GF-D8 (cell line): ENCODE measurements at places on chromosomes 11 and 22.

DNA sequence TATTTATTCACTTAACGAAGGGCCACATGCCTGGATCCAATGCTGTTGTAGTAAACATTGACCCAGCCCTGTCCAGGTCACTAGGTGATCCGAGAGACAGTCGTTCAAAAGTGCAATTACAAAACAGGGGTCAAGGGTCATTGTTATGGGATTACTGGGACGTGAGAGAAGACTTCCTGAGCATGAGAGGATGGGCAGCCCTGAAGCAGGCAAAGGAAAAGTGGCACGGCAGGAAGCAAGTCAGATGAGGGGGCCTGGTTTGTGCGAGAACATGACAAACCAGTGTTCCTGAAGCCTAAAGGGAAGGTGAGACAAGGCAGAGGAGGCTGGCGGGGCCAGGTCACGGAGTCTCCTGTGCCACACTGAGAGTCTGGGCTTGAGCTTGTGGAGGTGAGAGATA, 15.8 kb upstream of the MMP20 start:
- DNase-seq: no peak

DNA sequence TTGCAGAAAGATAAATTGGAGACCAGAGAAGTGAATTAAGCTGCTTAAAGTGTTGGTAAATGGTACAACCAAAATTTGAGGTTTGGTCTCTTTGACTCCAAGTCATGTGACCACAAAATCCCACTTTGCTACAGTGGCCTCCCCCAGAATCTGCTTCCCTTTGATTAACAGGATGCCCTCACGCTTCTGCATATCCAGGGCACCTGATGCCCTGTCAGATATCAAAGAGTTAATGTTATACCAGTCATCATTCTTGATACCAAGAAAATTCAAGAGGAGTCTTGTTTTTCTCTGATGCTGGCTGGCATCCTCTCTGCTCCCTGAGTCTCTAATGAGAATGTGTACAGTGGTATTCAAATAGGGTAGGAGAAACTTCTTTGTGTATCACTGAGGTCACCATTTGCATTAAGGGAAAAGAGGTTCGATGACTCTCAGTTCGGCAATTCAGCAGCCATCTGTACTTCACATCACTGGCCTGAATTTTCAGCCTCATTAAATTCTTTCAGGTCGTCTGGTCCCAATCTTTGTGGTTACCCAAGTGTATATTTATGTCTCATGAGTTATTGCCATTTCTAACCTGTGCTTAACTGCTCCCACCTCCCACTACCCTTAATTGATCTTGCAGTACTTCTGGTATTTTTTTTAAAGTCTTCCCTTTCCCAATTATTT, 73.9 kb downstream of the BDNF start:
- DNase-seq: no peak

DNA sequence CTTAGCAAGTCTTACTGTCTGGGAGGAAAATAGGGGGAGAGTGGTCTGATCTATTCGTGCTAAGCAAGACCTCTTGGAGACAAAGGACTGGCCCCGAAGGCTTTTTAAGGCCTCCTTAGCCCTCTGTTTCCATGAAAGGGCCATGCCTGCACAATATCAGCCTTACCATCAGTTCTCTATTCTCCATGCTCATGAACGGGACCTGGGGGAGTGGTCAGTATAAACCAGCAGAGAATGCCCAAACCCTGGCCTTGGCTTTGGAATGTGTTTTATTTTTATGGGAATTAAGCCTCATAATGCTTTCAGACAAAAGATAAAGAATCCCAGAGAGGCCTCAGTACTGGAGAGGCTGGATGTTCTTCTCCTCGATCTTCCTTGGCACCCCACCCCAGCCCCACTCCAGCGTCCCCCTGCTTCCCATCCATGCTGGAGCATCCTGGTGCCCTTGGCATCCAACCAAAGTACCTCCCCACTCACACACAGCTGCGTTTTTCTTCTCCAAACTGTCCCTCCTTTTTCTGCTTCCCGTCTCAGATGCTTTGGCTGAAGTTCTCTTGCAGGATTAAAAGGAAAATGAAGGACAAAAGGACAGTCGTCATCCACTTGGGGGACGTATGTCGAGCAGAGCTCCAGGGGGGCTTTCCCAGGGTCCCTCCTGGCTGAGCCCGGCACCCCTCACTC, 18.6 kb downstream of the FXYD6 start:
- DNase-seq: no peak

- DNase-seq: no peak
Observed at GRCh38 chr11:108324587-108324986, 101.7 kb downstream of the ATM start.

- DNase-seq: no peak
Observed at GRCh38 chr22:29795663-29796062, 28.5 kb downstream of the UQCR10 start.

GRCh38 chr22:25021409-25021808, 68.9 kb downstream of the KIAA1671 start:
- no peak for DNase-seq

DNA sequence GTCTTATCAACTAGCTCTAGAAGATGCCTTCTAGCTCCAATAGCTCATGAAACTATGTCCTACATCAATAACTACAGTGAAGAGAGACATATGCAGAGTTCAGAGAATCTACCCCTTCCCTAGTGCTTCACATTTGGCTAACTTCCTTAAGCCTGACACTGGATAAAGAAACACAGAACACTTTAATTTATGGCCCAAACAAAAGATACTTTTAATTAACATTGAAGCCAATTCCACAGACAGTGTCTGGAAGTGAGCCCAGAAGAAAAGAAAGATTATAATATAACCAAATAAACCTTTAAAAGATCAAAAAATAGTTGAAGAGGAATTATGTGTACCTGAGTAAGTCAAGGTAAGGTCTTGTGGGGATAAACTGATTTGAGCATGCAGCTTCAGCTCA, 255.2 kb downstream of the C11orf87 start:
- no peak for DNase-seq

DNA sequence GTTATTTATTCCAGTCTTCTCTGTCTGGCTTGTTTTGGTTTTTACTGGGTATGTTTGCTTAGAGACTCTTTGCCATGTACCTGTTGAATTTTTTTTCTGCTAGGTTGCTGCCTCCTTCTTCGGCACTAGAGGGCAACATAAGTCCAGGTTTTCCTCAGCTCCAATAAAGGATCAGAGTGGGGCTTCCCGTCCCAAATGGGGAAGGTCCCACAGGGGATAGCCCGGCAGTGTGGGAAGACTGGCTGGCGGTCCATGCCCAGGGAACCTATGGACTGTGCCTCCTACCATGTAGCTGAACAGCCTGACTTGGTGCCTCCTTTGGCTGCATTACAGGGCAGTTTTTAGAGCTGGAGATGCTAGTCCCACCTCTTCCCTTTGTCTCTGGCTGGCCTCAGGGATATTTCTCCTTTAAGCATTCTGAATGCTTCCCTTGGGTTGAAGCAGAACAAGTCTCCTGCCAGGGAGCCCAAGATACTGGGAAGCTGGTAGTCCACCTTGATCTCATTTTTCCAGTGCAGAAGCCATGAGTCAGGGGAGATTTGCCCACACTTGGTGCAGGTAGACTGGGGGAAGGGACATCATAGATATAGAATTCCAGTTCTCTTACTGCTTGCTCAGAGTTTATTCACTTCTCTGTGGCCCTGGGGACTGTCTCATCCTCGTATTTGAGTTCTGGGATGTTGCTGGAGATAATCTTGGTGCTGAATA, 60.2 kb downstream of the BRD1 start:
- peak; percentile 15 for DNase-seq

DNA sequence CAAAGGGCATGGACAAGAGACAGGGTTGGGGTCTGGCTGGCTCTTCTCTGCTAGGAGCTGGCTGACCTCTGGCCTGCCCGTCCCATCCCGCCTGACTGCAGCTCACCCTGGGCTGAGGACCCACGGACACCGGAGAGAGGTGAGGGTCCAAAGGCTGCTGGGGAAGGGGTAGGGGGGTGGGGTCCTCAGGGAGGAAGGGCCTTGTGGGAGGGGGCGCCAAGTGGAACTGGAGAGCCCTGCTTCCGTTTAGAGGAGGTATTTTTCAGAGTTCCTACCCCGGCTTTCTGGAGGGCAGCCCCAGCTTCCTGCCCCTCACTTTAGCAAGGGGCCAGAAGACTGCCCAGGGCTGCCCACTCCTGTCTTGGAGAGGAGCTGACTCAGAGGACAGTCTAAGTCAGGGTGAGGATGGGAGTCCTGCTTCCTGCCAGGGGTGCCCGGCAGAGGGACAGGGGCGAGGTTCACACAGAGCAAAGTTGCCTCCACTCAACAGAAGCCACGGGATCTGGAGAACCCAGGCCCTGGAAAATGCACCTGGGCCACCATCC, 7.1 kb downstream of the LARGE2 start:
- DNase-seq: no peak

GRCh38 chr22:41505511-41506220, 36.7 kb downstream of the ACO2 start:
- no peak for DNase-seq

- DNase-seq: no peak
Observed at GRCh38 chr11:69646493-69647389, 5.8 kb downstream of the CCND1 start.

GRCh38 chr11:132421555-132421954, 1051.1 kb downstream of the NTM start:
- DNase-seq: no peak

DNA sequence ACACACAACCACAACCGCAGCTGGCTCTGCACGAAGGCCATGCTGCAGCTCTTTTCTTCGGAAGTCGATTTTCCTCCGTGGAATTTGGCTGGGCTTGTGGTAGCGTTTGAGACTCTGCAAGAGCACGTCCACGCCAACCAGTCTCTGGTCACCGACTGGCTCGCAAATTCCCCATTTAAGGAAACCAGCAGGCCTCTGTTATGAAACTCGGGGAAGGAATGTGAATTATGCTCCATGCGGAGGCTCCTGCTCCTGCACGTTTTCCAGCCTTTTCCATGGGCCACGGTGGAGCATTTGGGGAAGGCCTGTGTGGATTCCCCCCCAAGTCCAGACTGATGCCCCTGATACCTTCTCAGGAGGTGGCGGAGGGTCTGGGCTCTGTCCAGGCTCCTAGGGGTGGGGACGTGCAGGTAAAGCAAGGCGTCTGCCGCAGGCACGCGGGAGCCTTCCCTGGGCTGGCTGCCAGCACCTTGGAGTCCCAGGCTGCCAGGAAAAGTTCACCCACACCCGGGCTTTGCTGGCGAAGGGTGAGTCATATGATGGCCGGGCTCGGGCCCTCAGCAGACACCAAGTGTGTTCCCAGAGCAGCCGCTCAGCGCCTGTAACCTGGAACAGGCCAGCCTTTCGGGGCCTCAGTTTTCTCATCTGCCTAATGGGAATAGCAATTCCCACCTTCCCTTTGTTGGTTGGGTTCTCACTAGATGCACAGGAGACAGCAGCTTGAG, 41.9 kb downstream of the LRP5 start:
- DNase-seq: no peak

GRCh38 chr11:120432056-120433018, 79.2 kb upstream of the GRIK4 start:
- DNase-seq: no peak

GRCh38 chr11:68750195-68751003, 921 bp downstream of the TESMIN start:
- no peak for DNase-seq

- no peak for DNase-seq
Observed at GRCh38 chr11:67642173-67643120, 2.9 kb upstream of the TBX10 start.

GRCh38 chr22:27751277-27752070, 50.1 kb downstream of the MN1 start:
- DNase-seq: no peak

DNA sequence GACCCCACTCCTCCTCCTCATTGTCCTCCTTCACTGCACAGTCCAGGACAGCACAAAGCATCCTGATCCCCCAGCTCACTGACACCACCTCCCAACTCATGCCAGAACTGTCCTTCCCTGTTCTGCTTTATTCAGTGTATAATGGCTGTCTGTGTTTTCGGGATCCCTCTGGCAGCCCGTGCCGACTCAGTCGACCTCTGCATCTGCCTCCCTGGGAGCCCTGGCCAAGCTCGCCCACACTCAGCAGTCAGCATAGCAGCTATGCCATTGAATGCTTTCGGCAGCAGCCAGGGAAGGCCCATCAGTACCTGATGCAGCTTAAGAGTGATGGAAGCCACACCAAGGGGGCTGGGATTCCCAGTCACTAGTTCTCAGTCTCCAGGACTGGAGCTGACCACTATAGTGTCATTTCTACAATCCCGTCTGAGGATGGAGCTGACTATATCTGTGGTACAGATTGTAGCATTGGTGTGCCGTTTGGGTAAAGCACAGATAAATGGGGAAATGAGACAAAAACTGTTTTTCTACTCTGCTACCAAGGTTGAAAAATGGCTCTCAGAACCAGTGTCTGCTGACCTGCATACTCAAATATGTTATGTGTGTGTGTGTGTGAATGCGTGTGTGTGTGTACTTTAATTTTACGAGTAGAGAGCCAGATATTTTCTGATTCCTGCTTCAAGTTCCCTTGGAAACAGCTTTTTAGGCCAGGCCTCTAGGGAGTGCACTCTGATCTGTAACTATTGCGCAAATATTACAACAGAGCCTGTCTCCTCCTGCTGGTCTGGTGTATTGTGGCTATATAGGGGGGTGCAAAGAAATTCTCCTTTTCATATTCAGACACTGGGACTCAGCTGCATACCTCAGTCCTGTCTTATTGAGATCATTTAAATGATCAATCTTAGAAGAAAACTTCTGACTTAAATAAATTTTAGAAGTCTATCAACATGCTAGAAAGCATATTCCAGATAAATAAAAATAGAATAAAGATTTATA, 78.8 kb upstream of the TOP3B start:
- peak; percentile 81 for DNase-seq

DNA sequence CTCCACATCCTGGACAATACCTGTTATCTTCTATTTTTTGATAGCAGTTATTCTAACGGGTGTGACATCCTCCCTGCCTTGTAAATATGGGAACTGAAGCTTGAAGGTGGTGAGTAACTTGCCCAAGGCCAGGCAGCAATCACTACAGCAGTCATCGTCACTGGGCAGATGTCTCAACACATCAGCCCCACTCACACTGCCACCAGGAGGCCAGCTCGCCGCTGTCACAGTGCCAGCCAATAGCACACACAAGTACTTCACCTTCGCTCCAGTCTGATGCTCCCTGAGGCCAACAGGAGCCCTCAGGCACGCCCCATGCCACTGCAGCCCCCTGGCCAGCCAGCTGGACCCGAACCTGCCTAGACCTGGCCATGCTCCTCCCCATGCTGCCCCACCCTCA, 4.9 kb upstream of the TTLL1 start:
- peak; percentile 17 for DNase-seq

- DNase-seq: no peak
Observed at GRCh38 chr11:22774716-22775115, 54.9 kb downstream of the SVIP start.

- DNase-seq: no peak
Observed at GRCh38 chr11:58647141-58647699, 24.8 kb downstream of the CNTF start.

- no peak for DNase-seq
Observed at GRCh38 chr11:4809246-4809645, 5.1 kb upstream of the OR52R1 start.
